ENCODE measurements at places on chromosomes 12 and 14. TPM values are rescaled to one million over a fixed set of nuclear protein-coding genes. Genes with fewer than 3 reads are reported as not detected.

Gene FOXG1
- total RNA-seq = 0.07 TPM

Gene AQP2
- total RNA-seq = not detected

Gene CLEC4D
- 0.42 TPM for total RNA-seq

Gene NKX2-1
- total RNA-seq = not detected

Gene STAC3
- 2.0 TPM for total RNA-seq

Gene FBRSL1
- 90.8 TPM for total RNA-seq

Gene DAO
- not detected for total RNA-seq

Gene HOXC10
- not detected for total RNA-seq

Gene PRH1
- 15.8 TPM for total RNA-seq

Gene WSCD2
- total RNA-seq = 0.92 TPM

Gene OR11G2
- total RNA-seq = not detected

Gene OVCH1
- total RNA-seq = not detected

Gene SUSD6
- total RNA-seq = 3.6 TPM

Gene TMEM52B
- not detected for total RNA-seq

Gene ZBTB25
- total RNA-seq = 8.2 TPM

Gene TTC6
- total RNA-seq = 0.33 TPM

Gene PLCZ1
- not detected for total RNA-seq

Gene TMEM229B
- 0.22 TPM for total RNA-seq

Gene CCDC177
- total RNA-seq = 6.2 TPM

Gene NXPH4
- 2.1 TPM for total RNA-seq

Gene UNC79
- total RNA-seq = 2.8 TPM

Gene PZP
- total RNA-seq = not detected

Gene C14orf132
- total RNA-seq = 5.7 TPM

Gene VRTN
- 104 TPM for total RNA-seq

Gene ANO4
- total RNA-seq = 5.7 TPM

Gene GPR135
- total RNA-seq = 1.8 TPM

Gene SCN8A
- 15.2 TPM for total RNA-seq

Gene EML5
- total RNA-seq = 0.81 TPM

Gene FAR2
- 22.1 TPM for total RNA-seq

Gene DYRK4
- total RNA-seq = 15.5 TPM

Gene FIGNL2
- total RNA-seq = 19.7 TPM

Gene STAT2
- 47.8 TPM for total RNA-seq

Gene RILPL1
- total RNA-seq = 8.1 TPM

Gene SLC2A3
- total RNA-seq = 569 TPM

Gene P2RX7
- 0.09 TPM for total RNA-seq

Gene SMCO2
- 0.20 TPM for total RNA-seq

Gene TAS2R13
- 0.75 TPM for total RNA-seq

Gene C12orf54
- not detected for total RNA-seq

Gene SDSL
- 0.46 TPM for total RNA-seq

Gene ASPG
- total RNA-seq = 0.33 TPM

Gene TGM1
- 2.9 TPM for total RNA-seq

Gene RBM23
- total RNA-seq = 77.2 TPM

Gene CD163L1
- 0.18 TPM for total RNA-seq

Gene JPH4
- 6.7 TPM for total RNA-seq

Gene CFAP251
- total RNA-seq = 0.81 TPM

Gene TSPAN9
- 19.0 TPM for total RNA-seq

Gene SLC6A15
- 12.9 TPM for total RNA-seq

Gene SYCP3
- total RNA-seq = 0.31 TPM

Gene PTCSC3
- total RNA-seq = not detected

Gene MMP19
- 1.7 TPM for total RNA-seq

Gene MTRFR
- 14.8 TPM for total RNA-seq

Gene GLS2
- total RNA-seq = 17.0 TPM

Gene PIP4P1
- 41.6 TPM for total RNA-seq

Gene KLHL33
- total RNA-seq = 0.04 TPM

Gene CBLN3
- total RNA-seq = 0.39 TPM

Gene RNU4-1
- total RNA-seq = 3,277 TPM
